Glomerular endothelial cell (primary cell): ENCODE measurements at places on chromosomes 1 and 21. TPM values are rescaled to one million over a fixed set of nuclear protein-coding genes. Genes with fewer than 3 reads are reported as not detected.

GRCh38 chr1:24673341-24673740 is 30.2 kb downstream of the SRRM1 start:
- no peak for DNase-seq

- no peak for DNase-seq
Observed at GRCh38 chr1:213244664-213245091, 193.6 kb downstream of the RPS6KC1 start.

PPM1J gene
- total RNA-seq, result 1.6 and 2.2 TPM in 2 replicates

GRCh38 chr1:237478842-237479241 is 411.9 kb downstream of the ZP4 start:
- DNase-seq, result no peak
